Endothelial cell (in vitro differentiated cells): ENCODE measurements at places on chromosomes 13 and 19. TPM values are rescaled to one million over a fixed set of nuclear protein-coding genes. Genes with fewer than 3 reads are reported as not detected.
A peak's percentile ranks its signal among the peaks of the same experiment; 100 is the strongest.

DNA sequence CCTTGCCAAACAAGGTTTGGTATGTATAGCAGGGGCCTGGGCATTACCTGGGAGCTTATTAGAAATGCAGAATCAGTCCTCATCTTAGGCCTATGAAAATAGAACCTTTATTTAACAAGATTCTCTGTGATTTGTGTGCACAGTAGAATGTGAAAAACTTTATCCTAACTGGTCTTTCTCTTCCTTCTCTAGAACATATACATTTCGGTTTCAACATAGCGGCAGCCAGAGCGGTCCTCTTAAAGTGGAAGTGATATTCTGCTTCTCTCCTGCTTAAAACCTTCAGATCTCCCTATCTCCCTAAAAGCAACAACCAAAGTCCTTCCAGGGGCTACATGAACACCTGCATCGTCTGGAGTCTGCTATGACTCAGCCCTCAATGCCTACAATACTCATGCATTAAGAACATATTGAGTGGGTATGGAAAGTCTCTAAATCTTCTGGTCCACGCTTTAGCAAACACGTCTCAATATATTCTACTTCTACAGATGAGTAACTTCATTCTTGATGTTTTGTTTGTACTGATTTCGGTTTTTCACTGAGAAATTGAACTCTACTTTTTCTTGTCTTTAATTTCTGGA, 84.5 kb downstream of the SPRY2 start:
- no peak for DNase-seq

Gene MBD3L3
- total RNA-seq: not detected

DNA sequence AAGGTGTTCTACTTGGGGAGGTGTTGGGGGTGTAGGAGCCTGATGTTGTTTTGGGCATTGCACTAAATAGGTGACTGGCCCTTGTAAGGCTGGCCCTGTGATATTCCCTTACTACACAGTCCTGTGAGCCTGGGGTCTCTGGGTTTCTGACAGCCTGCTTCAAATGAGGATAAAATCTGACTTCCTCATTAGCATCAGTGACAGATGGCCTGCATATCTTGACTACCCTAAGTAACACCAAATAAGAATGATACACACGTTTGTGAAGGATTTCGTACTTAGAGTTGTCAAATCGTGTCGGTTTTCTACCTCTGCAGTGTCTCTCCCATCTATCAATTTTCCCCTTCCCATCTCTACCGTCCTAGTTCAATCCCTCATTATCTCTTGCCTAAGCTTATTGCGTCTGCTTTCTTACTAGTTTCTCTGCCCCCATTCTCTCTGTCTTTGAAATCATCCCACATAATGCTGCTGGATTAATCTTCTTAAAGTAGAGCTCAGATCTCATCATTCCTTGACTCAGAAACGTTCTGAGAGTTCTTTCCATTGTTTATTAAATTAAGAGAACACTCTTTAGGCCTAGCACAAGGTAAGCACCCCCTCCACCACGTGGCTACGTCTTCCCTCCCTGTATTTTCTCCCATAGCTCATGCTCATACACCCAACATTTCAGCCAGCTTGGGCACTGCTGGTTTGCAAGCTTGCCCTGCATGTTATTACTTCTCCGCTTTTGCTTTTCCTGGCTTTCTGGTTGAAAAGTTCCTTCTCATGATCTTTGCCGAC, 26.2 kb upstream of the CNMD start:
- DNase-seq: no peak

GRCh38 chr19:5700455-5701092, 10.5 kb downstream of the RPL36 start:
- no peak for DNase-seq

DNA sequence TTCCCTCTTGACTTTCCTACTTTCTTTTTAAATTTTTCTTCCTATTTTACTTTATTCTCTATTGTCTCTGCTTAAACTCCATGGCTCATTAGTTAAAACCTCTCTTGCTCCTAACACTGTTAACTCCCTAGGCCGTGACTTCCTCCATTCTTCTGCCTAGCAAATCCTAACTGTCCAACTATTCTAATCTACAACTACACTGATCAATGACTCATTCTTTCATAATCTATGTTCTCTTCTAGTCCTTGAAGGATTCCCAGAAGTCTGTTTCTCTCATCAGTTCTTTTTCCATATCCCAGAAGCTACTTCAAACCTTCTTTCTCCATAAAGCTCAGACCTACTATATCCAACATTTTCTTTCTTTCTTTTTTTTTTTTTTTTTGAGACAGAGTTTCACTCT, 66.9 kb downstream of the MICU2 start:
- DNase-seq: no peak

GRCh38 chr13:97077341-97077740, 83.1 kb upstream of the OXGR1 start:
- no peak for DNase-seq

Gene DNAAF3
- total RNA-seq: 2.2 TPM

DNA sequence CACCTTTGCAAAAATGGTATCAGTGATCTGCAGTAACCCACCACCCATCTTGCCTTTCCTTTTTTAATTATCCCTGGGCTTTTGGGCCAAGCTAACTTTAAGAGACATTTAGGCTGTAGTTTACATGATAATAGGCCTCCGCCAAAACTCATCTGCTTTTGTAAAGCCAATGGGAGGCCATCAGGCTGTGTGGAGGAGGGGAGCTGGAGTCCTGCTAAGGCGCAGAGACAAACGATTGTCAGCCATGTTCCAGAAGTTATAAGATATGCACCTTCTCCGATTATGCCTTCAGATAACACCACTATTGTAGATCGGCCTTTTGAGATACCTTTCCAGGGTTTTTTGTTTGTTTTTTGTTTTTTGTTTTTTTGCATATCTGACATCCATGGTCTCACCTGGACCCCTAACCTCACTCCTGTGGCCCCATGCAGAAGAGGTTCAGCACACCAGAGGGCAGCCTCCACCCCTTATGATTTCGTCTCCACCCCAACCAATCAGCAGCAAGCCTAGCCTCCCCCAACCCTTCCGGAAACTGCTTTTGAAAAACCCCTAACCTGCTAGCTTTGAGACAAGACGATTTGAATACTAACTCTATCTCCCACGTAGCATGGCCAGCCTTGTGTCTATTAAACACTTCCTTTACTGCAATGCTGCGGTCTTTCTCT, 113.9 kb upstream of the UBL3 start:
- DNase-seq: no peak

DNA sequence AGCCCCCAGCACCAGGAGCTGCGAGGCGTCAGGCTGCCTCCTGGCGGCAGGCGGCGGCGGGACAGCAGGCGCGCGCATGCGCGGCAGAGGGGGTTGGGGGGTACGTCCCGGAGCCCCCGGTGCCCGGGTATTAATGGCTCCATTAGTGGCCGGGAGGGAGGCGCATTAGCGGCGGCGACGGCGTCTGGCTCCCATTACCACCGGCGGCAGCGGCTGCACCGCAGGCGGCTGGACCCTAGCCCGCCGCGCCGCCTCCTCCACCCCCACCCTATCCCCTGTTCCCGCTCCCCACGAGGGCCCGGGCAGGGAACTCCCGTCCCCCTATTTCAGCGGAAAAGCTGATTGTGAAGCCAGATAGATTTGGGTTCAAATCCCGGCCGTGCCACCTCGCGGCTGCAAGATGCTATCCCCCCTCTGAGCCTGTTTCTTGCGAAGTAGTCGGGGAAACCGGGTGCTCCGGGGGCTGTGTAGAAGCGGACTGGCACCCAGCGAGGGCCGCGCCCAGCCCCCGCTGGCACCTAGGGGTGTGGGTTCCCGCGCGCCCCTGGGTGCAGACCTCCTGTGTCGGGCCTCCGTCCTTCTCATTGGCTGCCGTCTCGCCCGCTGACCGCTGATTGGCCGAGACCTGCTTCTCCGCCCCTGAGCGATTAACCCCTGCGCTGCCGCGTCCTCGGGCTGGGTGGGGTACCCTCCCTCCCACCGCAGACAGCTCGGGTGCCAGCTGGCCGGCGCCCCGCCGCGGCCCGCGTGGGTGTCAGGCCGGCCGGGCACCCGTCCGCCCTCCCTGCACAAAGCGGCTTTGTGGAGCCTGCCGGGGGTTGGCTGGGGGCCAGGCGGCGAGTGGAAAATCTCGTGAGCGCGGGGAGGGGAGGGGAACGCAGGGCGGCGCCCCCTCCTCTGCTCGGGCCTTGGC, 11.1 kb downstream of the CIC start:
- DNase-seq: peak; percentile 80

DNA sequence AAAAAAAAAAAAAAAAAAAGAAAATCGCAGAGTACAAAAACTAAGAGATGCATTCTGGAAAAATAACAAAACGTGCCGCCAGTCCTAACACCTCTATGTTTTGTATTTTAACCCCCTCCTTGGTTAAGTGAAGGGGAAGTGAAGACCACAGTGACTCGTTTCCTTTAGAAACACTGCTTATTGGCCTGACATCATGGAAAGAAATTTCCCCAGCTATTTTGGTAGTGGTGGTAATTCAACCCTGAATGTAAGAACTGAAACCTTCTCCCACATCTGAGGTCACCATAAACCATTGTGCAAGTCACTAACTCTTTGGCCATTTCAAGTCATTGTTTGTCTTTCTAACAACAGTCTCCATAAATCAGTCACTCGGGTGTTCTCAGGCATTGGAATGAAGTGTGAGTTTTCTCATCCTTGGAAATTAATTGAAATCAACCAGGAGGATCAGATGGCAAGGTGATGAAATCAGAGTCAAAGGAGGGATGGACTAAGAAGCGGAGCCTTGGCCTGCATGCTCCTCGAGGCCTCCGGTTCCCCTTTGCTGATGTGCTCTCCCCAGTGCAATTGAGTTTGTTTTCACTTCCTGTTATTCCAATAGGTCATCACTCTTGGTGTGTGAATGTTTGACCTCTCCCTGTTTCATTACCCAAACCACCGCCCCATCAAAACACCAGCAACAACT, 443.9 kb downstream of the FGF9 start:
- DNase-seq: no peak

Gene LSM7
- total RNA-seq: 108 TPM

GRCh38 chr13:51977625-51978024, 33.6 kb downstream of the ATP7B start:
- DNase-seq: no peak

DNA sequence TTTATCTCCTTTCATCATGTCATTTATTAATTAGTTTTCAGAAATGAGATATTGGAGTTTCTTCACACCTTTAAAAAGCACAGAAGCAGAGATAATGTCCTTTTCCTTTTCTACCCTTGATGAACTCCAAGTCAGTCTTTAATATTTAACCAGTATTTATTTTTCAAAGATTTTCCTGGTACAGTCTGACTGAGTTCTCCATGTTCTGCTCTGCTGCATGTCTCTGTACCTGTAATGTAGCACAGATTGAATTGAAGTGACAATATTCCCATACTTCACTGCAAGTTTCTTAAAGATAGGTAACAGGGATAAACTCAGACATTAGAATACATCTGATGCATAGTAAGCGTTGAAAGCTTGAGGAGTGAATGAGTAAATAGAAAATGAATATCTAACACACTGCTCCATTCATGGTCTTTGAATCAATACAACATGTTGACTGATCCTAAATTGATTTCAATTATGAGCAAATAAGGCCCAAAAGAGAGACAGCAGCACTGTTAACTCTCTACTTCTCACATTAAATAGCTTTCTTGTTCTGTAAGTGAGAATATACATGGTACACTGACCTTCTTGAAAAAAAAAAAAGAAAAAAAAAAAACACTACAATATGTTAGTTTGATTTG, 1323.6 kb upstream of the PRR20A start:
- DNase-seq: no peak

DNA sequence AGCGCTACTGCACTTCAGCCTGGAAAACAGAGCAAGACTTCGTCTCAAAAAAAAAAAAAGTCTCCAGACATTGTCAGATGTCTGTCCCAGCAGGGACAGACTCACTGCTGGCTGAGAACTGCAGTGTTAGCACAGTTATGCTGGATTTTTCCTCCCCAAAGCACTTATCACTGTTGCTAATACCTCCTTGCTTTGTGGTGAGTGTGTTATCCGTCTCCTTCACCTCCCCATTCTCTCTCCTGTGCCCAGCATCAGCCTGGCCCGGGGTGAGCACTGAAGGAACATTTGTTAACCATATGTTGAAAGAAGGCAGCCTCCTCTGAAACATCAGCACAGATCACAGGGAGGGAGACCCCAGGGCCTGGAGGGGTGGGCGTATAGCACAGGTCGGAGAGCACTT, 11.3 kb downstream of the MYO9B start:
- DNase-seq: no peak

Gene CYP2A7
- not detected for total RNA-seq

Gene FUT6
- 0.18 TPM for total RNA-seq

DNA sequence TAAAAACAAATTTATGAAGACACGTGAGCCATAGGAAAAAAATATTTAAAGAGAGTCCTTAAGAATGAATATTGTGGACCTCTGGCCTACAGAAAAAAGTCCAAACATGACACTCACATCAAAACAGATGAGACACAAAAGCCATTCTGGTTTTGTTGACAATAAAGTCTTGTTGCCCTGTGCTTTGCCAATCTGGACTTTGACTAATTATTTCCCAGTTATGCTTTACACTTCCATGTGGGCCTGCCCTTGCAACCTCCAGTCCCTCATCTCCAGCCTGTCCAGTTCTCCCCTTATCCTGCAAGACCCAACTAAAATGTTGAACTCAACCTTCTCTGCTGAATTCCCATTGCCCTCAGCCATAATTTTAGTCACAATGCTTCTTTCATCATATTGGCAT, 184.5 kb upstream of the SERP2 start:
- no peak for DNase-seq

Gene LENG8
- total RNA-seq: 162 TPM

DNA sequence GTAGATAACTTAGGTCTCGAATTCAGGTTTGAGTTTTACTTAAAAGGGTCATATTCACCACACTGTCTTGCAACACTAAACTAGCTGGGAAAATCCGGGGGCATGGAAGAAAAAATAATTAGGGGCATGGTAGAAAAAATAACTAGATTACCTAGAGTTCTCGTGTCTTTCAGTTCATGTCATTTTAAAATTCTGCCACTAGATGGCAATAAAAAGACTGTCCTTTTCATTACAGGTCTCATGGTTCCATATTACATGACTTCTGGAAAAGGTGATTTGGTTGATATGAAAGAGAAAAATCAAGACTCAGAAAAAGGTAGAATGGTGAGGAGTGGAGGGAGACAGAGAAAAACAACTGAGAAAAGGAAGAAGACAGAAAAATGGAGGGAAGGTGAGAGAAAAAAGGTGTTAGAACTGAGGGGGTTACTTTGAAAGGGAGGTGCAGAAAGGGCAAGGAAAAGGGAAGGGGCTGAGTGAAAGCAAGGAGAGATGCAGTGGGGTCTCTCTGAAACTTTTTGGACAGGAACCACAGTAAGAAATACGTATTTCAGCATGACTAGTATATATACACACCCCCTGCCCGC, 299.0 kb downstream of the KLF12 start:
- DNase-seq: no peak

Gene ICAM5
- not detected for total RNA-seq

- no peak for DNase-seq
These were observed 333.9 kb downstream of the RFC3 start for GRCh38 chr13:34151885-34152284.

- peak; percentile 59 for DNase-seq
These were observed 740 bp downstream of the WDFY2 start for GRCh38 chr13:51584731-51585672.

Gene ELSPBP1
- not detected for total RNA-seq

- DNase-seq: no peak
These were observed 4.6 kb upstream of the EPS8L1 start for GRCh38 chr19:55071129-55071502.

GRCh38 chr13:113970810-113971470, 2.9 kb downstream of the C13orf46 start:
- DNase-seq: no peak

- no peak for DNase-seq
These were observed 470 bp upstream of the GRTP1 start for GRCh38 chr13:113364311-113364889.

Gene IGFL2
- not detected for total RNA-seq
